Neural cell (in vitro differentiated cells): ENCODE measurements at places on chromosomes 2 and 18. TPM values are rescaled to one million over a fixed set of nuclear protein-coding genes. Genes with fewer than 3 reads are reported as not detected.

NAPG gene
- polyA plus RNA-seq, result 84.6 and 93.9 TPM in 2 replicates

TLX2 gene
- not detected in 2 replicates for polyA plus RNA-seq

CXCR1 gene
- not detected in 2 replicates for polyA plus RNA-seq

NETO1 gene
- 0.16 and 0.45 TPM in 2 replicates for polyA plus RNA-seq

ADGRF3 gene
- 0.12 and 0.42 TPM in 2 replicates for polyA plus RNA-seq

MAL gene
- not detected in 2 replicates for polyA plus RNA-seq

COLEC12 gene
- 0.42 and 0.76 TPM in 2 replicates for polyA plus RNA-seq

TRIM43 gene
- polyA plus RNA-seq, result not detected in 2 replicates

MOGAT1 gene
- polyA plus RNA-seq, result not detected in 2 replicates

ZNF2 gene
- 4.1 and 4.3 TPM in 2 replicates for polyA plus RNA-seq

IL1F10 gene
- not detected in 2 replicates for polyA plus RNA-seq

SPP2 gene
- polyA plus RNA-seq, result not detected in 2 replicates

UGT1A4 gene
- not detected in 2 replicates for polyA plus RNA-seq

TTC21B gene
- polyA plus RNA-seq, result 25.0 and 31.1 TPM in 2 replicates

FBLN7 gene
- polyA plus RNA-seq, result 0.50 TPM in 1 of 2 replicates, not detected in the other

ZSWIM2 gene
- 0.86 TPM in 1 of 2 replicates, not detected in the other for polyA plus RNA-seq

FSIP2 gene
- polyA plus RNA-seq, result 11.0 and 12.2 TPM in 2 replicates

AQP4 gene
- 0.24 TPM in 1 of 2 replicates, not detected in the other for polyA plus RNA-seq

RUFY4 gene
- polyA plus RNA-seq, result not detected in 2 replicates

EHBP1 gene
- 49.1 and 52.6 TPM in 2 replicates for polyA plus RNA-seq
